ENCODE measurements at places on chromosomes 13 and 19. TPM values are rescaled to one million over a fixed set of nuclear protein-coding genes. Genes with fewer than 3 reads are reported as not detected.

GRCh38 chr19:19059837-19060611, 3.8 kb upstream of the SLC25A42 start:
- H3K36me3 ChIP-seq, result peaks cover 4% of the 10 kb centered on the region
- H3K27me3 ChIP-seq, result peaks cover 6% of the 10 kb centered on the region
- H3K4me1 ChIP-seq, result peaks cover 11% of the 10 kb centered on the region
- no peak overlapping the region for H3K4me3 ChIP-seq
- H3K27ac ChIP-seq, result no peak overlapping the region

DNA sequence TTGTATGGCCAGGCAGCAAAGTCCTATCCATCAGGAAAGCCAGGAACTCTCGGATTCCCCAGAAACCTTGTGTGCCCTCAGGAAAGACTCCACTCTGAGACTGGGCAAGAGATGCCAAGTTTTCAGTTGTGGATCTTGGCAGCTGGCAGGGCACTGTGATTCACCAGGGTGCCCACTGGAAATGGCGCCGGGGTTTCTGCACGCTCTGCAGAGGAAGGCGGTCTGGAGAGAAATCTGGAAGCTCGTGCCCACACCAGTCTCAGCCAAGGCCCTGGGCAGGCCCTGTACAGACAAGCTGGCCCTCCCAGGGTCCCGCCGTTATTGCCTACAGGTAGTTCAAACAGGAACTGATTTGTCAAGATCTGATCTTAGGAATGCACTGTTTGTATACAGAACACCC, 4.9 kb downstream of the NAPA start:
- H3K4me3 ChIP-seq, result peak overlapping the region; percentile 3
- H3K27ac ChIP-seq, result no peak overlapping the region
- H3K27me3 ChIP-seq, result no peaks in the 10 kb centered on the region
- DNase-seq, result no peak
- no peaks in the 10 kb centered on the region for H3K36me3 ChIP-seq

DNA sequence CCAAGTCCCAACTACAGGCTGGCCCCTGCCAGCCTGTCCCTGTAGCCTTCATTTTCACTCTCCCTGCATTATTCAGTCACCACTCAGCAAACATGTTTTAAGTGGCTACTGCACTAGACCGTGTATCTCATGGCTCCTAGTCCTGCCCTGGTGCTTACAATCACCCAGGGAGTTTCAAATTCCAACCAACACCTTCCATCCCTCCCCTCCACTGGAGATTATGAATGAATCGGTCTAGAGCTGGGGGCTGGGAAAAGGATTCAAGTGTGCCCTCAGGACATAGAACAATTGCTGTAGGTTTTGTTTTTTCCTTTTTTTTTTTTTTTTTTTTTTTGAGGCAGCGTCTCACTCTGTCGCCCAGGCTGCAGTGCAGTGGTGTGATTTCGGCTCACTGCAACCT, 15.0 kb upstream of the TNFAIP8L1 start:
- H3K4me1 ChIP-seq, result peaks cover 7% of the 10 kb centered on the region
- H3K27ac ChIP-seq, result no peak overlapping the region
- H3K27me3 ChIP-seq, result no peaks in the 10 kb centered on the region
- H3K36me3 ChIP-seq, result no peaks in the 10 kb centered on the region
- no peak for DNase-seq

- no peaks in the 10 kb centered on the region for H3K27me3 ChIP-seq
- no peak for DNase-seq
- H3K4me3 ChIP-seq, result no peak overlapping the region
- peak overlapping the region; percentile 74 for H3K27ac ChIP-seq
Measured at GRCh38 chr19:14477418-14478112, 2.4 kb upstream of the PTGER1 start.

DNA sequence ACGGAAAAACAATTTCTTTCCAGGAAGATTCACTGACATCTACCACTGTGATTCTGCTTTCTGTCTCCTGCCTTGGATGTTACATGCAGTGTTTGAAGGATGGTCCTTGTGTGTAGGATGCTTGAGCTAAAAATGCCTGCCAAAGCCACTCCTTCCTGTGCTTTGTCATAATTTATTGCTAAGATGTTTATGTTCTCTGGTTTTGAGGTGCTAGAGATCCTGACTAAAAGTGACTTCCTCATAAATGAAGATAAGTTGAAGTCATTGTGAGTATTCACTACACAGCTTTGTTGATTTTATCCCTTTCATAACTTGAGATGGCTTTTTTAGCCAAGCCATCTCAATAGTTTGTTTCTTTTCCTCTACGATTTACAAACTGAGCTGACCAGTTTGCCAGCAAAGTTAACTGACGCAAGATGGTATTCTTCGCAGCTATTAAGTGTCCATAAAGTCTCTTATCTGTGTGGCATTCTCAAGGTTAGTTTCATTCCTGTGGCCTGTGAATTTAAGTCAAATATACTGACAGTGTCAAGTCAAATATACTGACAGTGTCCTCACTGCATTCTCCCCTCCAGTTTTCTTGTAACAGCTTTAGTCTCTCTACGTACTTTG, 15.7 kb upstream of the FBXL3 start:
- H3K36me3 ChIP-seq, result peaks cover 5% of the 10 kb centered on the region
- H3K27ac ChIP-seq, result no peak overlapping the region
- no peaks in the 10 kb centered on the region for H3K4me1 ChIP-seq
- H3K27me3 ChIP-seq, result no peaks in the 10 kb centered on the region
- no peak for DNase-seq

DNA sequence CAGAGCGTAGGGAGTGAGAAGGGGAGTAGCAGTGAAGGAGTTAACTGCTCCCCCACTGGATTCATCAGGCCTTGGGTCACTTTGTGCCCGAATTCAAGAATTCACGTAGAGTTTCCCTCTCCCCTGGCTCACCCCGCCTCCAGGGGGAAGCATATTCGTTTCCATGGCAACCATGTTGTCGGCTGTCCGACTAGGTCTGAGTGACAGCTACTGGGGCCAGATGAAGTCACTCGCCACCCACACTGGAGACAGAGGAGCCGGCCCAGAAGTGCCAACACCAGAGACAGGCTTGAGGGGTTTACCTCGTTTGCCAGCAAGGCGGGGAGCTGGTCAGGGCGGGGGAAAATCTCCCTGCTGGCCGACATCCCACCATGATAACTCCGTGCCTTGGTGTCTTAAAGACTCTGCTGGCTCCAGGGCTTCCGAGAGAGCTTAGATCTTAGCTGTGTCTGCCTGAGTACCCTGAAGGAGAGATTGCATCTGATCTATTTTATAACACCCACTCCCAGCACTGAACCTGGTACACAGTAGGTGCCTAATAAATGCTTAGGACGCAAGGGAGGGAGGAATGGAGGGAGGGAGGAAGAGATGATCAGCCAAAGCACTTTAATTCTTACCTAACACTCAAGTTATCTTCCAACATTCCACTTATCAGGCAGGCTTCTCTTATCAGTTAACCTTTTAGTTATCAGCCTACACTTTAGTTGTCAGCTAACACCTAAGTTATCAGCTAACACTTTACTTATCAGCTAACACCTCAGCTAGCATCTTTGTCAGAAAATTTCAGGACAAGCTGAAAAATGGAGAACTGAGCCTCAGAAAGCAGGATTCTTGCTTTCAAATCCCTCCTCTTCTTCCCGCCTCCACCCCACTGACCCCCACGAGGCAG, 57.2 kb upstream of the ZNRF4 start:
- H3K4me1 ChIP-seq, result peaks cover 10% of the 10 kb centered on the region
- H3K36me3 ChIP-seq, result no peaks in the 10 kb centered on the region
- no peak for DNase-seq
- peaks cover 78% of the 10 kb centered on the region for H3K27me3 ChIP-seq

Gene DPY19L3
- total RNA-seq, result 205 TPM

Gene BRCA2
- total RNA-seq, result 11.3 TPM

Gene ARHGAP35
- 86.0 TPM for total RNA-seq
